Lower leg skin (tissue), 4 donors: ENCODE measurements at places on chromosomes 1 and 21. TPM values are rescaled to one million over a fixed set of nuclear protein-coding genes. Genes with fewer than 3 reads are reported as not detected.

DNA sequence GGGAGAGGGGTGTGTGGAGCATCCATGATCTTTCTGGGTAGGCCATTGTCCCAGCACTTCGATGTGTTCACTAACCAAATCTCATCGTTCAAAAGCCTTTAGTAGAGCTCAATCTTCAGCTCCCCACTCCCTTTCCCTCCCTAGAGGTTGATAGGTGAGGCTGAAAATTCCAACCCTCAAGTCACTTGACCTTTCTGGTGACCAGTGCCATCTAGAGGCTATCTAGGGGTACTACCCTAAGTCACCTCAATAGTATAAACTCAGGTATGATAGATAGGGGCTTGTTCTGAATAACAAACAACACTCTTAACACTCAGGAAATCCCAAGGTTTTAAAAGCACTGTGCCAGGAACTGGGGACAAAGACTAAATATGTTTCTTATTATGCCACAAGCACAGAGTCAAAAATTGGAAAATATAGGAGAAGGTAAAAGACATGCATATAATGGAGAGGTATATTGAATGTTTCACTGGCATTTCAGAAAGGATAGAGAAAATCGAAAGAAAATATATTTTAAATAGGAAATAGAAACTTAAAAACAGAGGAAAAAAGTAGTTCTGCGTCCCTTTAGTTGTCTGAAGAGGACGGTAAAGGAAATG lies 42.9 kb upstream of the CD53 start:
- DNase-seq = no peak

The CFHR5 gene
- total RNA-seq = not detected

DNA sequence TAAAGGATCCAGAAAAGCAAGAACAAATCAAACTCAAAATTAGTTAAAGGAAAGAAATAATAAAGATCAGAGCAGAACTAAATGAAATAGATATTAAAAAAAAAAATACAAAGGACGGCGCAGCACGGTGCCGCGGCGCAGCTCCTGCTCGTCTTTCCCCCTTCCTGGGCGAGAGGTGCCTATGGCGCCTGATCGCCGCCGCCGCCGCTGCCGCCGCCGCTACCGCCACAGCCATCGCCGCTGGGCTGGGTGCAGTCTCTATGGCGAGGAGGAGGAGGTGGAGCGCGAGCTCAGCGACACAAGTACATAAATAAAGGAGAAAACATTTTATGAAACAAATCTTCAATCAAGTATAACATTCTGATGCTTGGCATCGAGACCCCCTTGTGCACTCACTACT lies 77.6 kb upstream of the VANGL1 start:
- DNase-seq = no peak

The CENPS gene
- 1.8 TPM for total RNA-seq

The RGS4 gene
- total RNA-seq = 0.36 TPM
